Activated CD8-positive, alpha-beta memory T cell treated with anti-CD3 and anti-CD28 coated beads, Interleukin-2, amount 10 ng/mL, durations not matched to agents 7 days and 5 days (primary cell): ENCODE measurements at places on chromosomes 3 and 15. TPM values are rescaled to one million over a fixed set of nuclear protein-coding genes. Genes with fewer than 3 reads are reported as not detected.

RPL22L1 gene
- total RNA-seq = 149 TPM

DNA sequence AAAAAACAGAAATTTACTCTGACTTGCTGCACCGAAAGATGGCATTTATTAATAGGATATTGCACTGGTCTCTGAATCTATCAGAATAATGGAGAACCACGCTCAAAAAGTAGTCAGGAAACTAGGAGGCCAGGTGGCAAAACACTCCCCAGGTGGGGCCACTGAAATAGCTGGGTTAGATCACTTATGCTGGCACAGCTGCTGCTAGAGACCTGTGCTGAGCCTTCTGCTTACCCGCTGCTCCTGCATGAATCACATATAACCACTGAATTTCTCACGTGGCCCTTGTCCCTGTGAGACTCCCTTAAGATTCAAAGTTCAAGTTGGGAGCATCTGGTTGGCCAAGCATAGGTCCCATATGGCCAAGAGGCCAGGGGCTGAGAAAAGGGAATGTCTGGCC is 66.0 kb upstream of the OXTR start:
- no peaks in the 10 kb centered on the region for H3K27me3 ChIP-seq
- peaks cover 1% of the 10 kb centered on the region for H3K36me3 ChIP-seq
- no peak overlapping the region for H3K4me3 ChIP-seq
- H3K27ac ChIP-seq = no peak overlapping the region
- DNase-seq = no peak
- no peaks in the 10 kb centered on the region for H3K4me1 ChIP-seq

SPATA16 gene
- total RNA-seq = not detected

PLSCR5 gene
- total RNA-seq = not detected

DPPA2 gene
- not detected for total RNA-seq

HIGD2B gene
- total RNA-seq = 0.53 TPM

DNA sequence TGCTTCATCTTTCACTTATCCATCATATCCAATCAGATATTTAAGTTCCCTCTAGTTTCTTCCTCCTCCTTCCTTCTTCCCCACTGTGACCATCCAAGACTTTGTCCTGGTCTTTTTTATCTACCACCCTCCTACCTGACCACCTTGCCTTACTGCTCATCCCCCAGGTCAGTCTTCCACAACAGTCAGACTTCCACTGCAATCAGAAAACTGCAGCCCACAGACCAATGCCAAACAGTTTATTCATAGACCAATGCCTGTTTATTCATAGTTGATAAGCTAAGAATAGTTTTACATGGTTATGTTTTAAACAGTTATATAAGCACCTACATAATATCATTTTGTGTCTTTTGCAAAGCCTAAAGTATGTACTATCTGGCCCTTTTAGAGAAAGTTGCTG is 65.5 kb downstream of the TRIM69 start:
- H3K4me1 ChIP-seq = peaks cover 16% of the 10 kb centered on the region
- H3K4me3 ChIP-seq = no peak overlapping the region
- H3K27ac ChIP-seq = no peak overlapping the region
- DNase-seq = no peak
- H3K27me3 ChIP-seq = no peaks in the 10 kb centered on the region
- no peaks in the 10 kb centered on the region for H3K36me3 ChIP-seq

DNA sequence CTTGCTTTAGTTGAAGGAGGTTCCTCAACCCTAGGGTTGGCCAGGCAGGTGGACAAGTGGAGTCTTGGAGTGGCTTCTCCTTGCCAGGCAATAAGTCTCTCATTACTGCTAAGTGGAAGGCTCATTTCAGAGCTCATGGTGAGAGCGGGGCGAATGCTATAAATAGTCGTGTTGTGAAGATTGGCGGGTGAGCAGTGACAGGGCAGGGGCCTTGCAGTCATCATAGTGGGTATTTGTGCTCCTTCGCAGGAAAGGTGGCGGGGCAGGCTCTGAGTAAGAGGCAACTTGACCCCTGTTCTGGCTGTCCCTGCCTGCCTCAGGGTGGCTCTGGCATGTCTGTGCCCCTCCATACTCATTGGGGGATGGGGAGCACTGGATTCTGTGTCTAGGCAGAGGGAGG is 8.7 kb upstream of the GRM2 start:
- peaks cover 2% of the 10 kb centered on the region for H3K4me1 ChIP-seq
- DNase-seq = no peak
- no peak overlapping the region for H3K27ac ChIP-seq
- H3K27me3 ChIP-seq = no peaks in the 10 kb centered on the region

LRRC57 gene
- 25.2 TPM for total RNA-seq

- H3K36me3 ChIP-seq = peaks cover 4% of the 10 kb centered on the region
- DNase-seq = no peak
- H3K27ac ChIP-seq = no peak overlapping the region
Observed at GRCh38 chr3:51800750-51801125, 21.7 kb upstream of the IQCF6 start.

CNTN4 gene
- total RNA-seq = not detected

GRCh38 chr15:94287794-94288246 is 56.5 kb downstream of the MCTP2 start:
- H3K27me3 ChIP-seq = no peaks in the 10 kb centered on the region
- H3K4me3 ChIP-seq = peak overlapping the region; percentile 76
- peaks cover 61% of the 10 kb centered on the region for H3K36me3 ChIP-seq
